Stimulated activated CD8-positive, alpha-beta memory T cell treated with anti-CD3 and anti-CD28 coated beads, Interleukin-4, amount 100 ng/mL, for 1 hour (primary cell): ENCODE measurements at places on chromosomes 1 and 21.

GRCh38 chr1:33302325-33302724, 18.6 kb downstream of the A3GALT2 start:
- no peak for DNase-seq

DNA sequence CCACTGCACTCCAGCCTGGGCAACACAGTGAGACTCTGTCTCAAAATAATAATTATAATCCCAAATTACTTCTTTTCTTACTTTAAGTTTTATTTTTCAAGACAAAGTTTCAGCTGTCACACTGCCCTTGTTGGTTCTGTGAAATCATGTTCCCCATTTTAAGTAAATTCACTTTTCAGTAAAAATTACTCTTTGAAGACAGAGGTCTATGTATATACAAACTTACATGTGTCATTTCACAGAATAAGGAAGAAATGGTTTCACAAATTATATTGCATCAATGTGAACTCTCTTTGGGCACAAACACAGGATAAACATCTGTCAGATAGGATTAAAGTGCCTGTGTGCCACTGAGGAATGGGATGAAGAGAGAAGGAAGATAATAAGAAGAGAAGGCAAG, 33.1 kb upstream of the ETS2 start:
- no peak for DNase-seq

DNA sequence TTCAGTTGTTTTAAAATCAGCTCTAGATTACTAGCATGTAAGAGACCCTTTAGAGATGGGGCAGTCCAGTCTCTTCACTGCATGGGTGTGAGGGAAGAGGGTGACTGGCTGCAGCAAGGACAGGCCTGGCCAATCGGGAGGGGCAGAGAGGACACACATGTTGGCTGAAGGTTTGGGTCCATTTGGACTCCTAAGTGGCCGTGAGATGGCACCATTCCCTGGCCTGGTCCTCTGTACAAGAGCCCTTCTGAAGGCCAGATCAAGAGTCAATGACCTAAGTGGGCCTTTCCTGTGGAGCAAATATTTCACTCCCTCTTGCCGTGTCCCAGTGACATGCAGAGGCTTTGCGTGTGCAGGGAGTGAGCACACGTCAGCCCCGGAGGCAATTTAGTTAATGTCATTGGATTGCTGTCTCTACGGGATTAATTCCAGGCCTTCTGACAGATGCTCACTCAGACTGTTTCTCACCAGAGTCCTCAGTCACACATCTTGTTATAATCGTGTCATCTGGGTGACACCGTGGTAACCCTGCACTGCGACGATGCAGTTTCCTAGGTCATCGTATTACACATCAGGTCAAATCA, 613.0 kb downstream of the NPHP4 start:
- no peak for DNase-seq

GRCh38 chr1:28249013-28249865, 10.1 kb upstream of the SESN2 start:
- DNase-seq: no peak
